ENCODE measurements at places on chromosomes 11 and 22.

GRCh38 chr11:17073370-17074027 is 4.0 kb downstream of the RPS13 start:
- no peak for DNase-seq

GRCh38 chr11:46437122-46437689 is 45.6 kb upstream of the CHRM4 start:
- DNase-seq = no peak

DNA sequence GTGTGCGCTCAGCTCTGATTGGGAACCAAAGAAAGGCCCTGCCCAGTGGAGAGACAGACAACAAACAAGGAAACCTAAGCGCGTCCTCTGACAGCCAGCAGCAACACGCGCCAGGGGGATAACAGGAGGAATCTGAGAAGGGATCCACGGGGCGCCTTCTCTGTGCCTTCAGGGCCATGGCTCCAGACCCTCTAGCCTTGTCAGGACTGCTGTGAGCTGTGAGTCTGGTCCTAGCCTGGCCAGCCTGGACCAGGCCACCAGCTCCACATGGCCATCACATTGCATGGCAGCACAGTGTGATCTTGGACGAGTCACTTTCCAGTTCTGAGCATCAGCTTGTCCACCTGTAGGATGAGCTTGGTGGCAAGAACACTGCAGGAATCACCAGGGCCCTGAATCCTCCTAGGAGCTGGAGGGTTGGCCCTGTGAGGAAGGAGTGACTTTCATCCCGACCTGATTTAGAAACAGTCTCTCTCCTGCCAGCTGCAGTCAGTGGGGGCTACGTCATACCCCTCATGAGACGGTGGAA is 11.8 kb upstream of the MGAT3 start:
- DNase-seq = no peak

DNA sequence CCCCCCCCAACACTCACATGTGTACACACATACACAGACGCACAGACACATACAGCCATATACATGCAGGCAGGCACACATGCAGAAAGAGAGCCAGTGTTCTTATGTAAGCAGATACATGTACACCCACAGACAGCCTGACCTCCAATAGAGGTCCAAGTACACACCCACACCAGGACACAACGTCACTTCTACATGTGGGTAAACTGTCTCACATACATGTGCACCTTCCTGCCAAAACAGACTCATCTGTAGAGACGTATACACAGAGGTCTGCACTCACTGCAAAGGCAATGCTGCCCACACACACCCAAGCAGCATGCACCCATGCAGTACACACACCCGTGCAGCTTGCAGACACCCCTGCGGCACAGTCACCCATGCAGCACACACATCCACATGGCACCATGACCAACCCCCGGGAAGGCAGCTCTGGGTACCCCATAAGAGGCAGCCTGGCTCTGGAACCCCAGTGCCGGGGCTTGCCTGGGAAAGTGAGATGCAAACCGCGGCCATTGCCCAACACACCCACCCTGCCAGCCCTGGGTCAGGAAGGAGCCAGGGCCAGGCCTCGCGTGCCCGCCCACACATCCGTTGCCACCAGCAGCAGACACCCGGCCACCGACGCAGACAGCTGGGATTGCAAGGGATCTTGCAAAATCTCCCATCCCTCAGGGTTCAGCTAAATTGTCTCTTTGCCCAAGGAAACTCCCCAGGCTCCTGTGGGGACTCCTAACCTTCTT is 10.1 kb downstream of the CASTOR1 start:
- no peak for DNase-seq

All from pancreas (tissue), 10 donors.